NCI-H774 (cell line): ENCODE measurements at places on chromosomes 1 and 21.

DNA sequence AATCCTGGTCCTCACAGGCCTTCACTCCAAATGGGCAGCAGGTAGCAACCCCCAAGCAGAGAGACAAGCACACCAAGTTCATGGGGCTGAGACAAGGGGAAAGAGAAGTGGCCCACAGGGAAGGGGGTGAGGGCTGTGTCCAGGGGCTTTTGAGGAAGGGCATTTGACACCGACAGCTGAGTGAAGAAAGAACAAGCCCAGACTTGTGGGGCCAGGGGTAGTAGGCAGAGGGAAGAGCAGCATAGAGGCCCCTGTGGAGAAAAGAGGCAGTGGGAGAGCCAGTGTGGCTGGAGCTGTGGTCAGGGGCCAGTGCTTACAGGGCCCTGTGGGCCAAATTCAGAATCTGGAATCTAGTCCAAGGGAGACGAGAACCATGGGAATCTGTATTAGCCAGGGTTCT, 85.4 kb downstream of the IGSF21 start:
- DNase-seq, result no peak

GRCh38 chr1:7962014-7962335, 464 bp downstream of the PARK7 start:
- DNase-seq, result no peak

- DNase-seq, result no peak
These were observed 10.6 kb downstream of the PGM1 start for GRCh38 chr1:63603810-63604209.

GRCh38 chr1:152086760-152087159, 2.1 kb downstream of the TCHHL1 start:
- DNase-seq, result no peak

DNA sequence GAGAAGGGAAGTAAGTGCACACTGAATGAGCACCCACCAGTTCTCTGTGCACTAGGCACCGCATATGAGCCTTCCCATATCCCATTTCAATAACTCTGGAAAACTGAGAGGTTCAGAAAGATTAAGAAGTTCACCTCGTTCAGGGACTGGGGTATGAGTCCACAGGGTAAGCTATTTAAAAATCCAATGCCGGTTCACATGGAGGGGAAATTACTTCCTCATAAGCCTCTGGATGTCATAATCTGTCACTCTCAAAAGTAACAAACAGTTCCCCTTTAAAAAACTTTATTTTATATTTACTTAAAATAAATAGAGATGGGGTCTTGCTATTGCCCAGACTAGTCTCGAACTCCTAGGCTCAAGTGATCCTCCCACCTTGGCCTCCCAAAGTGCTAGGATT, 1.9 kb downstream of the OR2B11 start:
- no peak for DNase-seq

DNA sequence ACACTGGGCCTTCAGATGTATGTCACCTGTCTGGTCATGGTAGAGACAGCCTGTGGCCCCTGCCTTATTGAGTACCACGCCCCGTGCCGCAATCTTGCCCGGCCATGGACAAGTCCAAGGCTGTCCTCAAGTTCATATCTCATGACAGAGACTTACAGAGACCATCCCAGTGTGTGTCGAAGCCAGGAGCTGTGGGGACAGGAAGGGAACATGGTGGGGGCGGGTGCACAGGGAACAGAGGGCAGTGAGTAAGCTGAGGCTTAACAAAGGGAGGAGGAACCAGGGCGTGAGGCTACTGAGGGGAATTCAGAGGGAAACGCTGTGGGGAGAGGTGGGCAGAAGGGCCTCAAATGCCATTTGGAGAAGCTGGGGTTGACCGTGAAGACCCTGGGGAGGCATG, 75.8 kb downstream of the ALPL start:
- DNase-seq, result no peak

GRCh38 chr1:157135646-157136045, 2.5 kb downstream of the ETV3 start:
- DNase-seq, result no peak

DNA sequence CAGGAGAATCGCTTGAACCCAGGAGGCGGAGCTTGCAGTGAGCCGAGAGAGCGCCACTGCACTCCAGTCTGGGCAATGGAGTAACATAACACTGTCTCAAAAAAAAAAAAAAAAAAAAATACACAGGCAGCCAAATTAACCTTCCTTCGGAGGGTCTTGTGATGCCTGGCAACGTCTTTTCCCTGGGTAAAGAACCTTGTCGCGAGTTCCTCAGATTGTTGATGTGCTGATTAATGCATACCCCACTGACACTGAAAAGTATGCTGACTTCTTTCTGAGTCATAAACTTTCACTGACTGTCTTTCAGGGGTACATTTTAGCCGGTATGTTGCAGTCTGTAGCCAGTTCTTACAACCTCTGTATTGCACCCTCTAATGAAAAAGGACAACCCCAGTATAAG, 95.1 kb upstream of the SOD1 start:
- no peak for DNase-seq

GRCh38 chr1:108531444-108531843, 28.5 kb upstream of the EEIG2 start:
- DNase-seq, result no peak

GRCh38 chr1:118905196-118905595, 82.9 kb downstream of the TBX15 start:
- no peak for DNase-seq

- DNase-seq, result no peak
These were observed 153.4 kb downstream of the FMN2 start for GRCh38 chr1:240244968-240245628.
